Stimulated activated CD8-positive, alpha-beta memory T cell treated with anti-CD3 and anti-CD28 coated beads, Interleukin-2, amount 100 ng/mL, for 1 hour (primary cell): ENCODE measurements at places on chromosomes 1 and 21.

GRCh38 chr1:172533513-172534151 is 682 bp downstream of the SUCO start:
- DNase-seq: no peak

DNA sequence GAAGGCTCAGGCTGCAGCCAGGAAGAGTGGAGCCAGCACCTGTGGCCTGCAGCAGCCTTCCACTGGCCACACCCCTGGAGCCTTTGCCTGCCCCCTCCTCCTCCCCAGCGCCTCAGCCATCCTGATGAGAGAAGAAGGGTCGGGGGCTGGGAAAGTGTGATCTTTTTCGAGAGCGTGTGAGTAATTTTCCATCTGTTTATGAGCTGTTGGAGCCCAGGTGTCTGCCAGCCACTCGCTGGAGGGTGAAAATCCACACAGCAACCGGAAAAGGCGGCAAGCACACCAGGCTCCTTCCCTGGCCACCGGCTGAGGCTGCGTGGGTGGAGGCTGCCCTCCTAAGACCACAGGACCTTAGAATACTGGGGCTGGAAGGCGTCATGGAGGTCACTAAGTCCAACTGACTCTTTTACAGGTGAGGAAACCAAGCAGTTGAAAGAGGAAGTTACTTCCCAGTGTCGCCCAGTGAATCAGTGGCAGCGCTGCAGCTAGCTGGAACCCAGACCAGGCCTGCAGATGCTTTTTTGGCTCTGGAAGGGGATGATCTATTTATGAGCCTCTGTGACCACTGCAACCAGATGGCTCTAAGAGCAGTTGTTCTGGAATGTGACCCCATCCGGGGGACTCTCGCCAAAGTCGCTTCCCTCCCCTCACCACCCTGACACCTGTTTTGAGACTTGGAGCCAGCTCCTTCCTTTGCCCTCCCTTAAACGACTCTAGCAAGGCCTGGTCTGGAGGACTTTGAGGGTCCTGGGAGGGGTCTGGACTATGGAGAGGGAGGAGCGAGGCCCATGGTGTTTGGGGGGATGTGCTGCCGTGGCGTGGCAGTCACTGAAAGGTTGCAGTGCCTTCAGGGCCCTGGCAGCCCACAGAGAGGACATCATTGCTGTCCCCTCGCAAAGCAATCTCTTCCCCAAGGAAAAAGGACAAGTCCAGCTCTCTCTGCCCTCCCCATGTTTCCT is 54.5 kb downstream of the LGR6 start:
- no peak for DNase-seq

DNA sequence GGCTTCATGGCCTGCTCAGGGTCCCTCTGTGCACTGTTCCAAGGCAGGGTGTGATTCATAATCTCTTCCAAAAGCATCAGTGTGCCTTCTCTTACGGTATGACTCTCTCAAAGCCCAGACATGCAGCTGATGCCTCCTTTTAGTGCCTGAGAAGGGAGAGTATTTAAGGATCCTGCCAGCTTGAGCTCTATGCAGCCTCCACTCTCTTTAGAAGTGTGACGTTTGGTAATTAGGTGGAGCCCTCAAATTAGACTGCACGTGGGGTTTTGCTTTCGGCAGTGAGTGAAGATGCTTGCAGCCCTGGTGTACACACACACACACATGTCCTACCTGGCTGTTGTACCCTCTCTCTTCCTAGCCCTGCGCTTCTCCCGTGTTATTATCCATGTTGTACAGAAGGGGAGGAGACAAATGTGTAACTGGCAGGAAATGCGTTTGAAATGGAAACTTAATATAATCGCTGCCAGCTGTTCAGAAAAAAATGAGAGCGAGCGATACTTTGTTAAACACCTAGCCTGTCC is 2.6 kb upstream of the C1orf174 start:
- DNase-seq: no peak

GRCh38 chr1:186658999-186659398 is 21.2 kb downstream of the PTGS2 start:
- DNase-seq: no peak

- DNase-seq: no peak
Observed at GRCh38 chr1:79422726-79423125, 416.2 kb upstream of the ADGRL4 start.

GRCh38 chr1:6148497-6149241 is 31.5 kb downstream of the CHD5 start:
- DNase-seq: peak; percentile 47

- no peak for DNase-seq
Observed at GRCh38 chr1:203207751-203208150, 21.2 kb upstream of the CHI3L1 start.

DNA sequence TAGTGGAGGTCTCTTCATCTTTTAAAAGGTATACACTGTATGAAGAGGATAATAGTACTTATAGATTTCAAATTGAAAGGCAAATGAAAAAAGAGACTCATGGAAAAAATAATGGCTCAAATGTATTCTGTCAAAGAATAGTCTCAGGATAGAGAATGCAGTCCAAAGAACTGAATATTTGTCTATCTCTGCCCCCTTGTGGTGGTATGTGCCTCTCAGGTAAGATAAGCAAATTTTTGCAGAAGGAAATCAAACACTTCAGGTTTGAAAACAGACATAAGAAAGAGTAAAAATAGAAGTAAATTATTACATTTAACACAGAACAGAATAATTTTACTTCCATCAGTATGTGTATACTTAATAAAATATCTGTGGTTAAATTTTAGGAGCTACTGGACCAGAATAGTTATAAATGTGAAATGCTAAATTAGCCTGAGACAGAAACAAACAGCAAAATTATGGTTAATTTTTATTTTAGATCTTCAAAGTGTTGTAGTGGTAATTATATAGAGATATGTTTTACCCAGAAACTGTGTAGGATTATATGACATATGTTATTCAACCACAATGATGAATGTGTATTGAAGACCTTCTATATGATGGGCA is 164.4 kb upstream of the PALMD start:
- DNase-seq: no peak

- DNase-seq: no peak
Observed at GRCh38 chr1:161198194-161198896, 509 bp downstream of the ADAMTS4 start.

- DNase-seq: no peak
Observed at GRCh38 chr1:99348397-99349132, 84.3 kb downstream of the PLPPR4 start.

- no peak for DNase-seq
Observed at GRCh38 chr1:53384796-53385195, 56.9 kb upstream of the LRP8 start.

GRCh38 chr1:1300352-1300739 is 7.4 kb downstream of the ACAP3 start:
- DNase-seq: no peak

- DNase-seq: no peak
Observed at GRCh38 chr1:243667591-243667990, 182.5 kb downstream of the AKT3 start.

DNA sequence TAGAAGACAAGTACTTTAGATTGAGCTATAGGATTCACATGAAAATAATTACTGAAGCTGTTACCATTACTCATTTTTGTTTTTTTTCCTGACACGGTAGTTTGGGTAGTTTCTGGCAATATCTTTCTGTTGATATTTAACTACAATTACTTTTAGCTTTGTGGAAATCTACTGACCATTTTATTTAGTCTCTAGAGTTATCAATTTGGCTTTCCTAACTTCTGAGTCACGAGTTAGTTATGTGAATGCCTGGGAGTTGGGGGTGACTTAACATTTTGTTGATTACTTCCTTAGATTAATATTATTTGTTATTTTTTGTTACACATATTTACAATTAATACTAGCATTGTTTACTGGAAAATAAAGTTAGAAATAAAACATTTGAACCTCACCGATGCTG is 160.6 kb downstream of the HMCN1 start:
- DNase-seq: no peak
